Tibial nerve (tissue), 4 donors: ENCODE measurements at places on chromosomes 3 and 15.

DNA sequence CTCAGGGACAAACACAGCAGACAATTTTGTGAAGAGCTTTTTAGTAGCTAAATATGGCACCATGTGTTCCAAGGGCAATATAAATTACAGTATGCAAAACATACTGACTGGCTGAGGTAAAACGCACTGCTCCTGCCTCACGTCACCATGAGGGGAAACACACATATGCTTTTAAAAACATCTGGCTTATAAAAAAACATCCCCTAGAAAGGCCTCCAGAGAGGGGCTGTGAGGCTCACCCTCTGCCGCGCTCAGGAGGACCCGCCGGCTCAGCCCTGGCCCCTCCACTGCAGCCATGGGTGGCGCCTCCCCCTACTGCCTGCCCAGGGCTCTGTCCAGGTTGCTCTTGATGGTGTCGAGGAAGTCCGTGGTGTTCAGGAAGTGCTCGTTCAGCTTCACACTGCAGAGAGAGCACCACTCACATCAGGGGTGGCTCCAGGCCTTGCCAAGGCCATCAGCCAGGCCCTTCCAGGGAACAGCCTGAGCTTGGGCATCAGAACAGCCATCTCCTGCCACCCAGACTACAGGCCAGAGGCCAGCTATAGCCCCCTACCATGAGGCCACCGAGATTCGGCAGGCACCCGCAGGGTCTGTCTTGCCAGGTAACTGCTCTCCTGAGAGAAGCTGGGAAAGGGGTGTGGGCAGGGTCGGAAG, 18.2 kb downstream of the IDH2 start:
- no peak for DNase-seq

DNA sequence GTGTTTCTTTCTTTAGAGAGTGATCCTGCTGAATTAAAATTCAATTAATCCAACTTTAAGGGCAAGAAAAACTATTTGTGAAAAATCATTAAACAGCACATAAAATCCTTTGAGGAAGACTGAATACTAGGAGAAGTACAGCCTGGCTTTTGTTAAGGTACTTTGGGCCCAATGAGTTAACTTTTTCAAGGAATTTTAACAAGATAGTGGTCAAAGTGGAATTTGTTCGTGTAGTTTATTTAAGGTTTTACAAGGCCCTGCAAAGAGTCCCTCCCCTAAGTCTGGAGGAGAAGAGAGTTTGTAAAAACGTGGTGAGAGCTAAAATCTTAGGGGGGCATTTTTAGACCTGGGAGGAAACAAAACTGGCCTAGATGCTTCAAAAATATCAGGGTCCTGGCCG, 26.0 kb upstream of the TRIM71 start:
- no peak for DNase-seq

DNA sequence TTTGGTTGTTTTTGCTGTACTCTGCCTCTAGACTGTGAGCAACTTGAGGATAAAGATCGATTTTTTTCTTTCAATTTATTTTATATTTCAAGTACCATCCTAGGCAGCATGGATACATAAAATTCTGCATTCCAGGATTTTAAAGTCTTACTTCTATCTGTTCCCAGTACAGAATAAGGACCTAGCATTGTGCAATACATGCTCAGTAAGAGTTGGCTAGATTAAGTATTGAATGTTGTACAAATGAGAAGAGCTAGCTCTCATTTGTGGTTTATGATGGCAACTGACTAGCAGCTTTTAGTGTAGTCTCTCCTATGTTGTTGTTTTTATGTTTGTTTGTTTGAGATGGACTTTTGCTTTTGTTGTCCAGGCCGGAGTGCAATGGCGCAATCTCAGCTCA, 222.7 kb downstream of the TP63 start:
- no peak for DNase-seq

DNA sequence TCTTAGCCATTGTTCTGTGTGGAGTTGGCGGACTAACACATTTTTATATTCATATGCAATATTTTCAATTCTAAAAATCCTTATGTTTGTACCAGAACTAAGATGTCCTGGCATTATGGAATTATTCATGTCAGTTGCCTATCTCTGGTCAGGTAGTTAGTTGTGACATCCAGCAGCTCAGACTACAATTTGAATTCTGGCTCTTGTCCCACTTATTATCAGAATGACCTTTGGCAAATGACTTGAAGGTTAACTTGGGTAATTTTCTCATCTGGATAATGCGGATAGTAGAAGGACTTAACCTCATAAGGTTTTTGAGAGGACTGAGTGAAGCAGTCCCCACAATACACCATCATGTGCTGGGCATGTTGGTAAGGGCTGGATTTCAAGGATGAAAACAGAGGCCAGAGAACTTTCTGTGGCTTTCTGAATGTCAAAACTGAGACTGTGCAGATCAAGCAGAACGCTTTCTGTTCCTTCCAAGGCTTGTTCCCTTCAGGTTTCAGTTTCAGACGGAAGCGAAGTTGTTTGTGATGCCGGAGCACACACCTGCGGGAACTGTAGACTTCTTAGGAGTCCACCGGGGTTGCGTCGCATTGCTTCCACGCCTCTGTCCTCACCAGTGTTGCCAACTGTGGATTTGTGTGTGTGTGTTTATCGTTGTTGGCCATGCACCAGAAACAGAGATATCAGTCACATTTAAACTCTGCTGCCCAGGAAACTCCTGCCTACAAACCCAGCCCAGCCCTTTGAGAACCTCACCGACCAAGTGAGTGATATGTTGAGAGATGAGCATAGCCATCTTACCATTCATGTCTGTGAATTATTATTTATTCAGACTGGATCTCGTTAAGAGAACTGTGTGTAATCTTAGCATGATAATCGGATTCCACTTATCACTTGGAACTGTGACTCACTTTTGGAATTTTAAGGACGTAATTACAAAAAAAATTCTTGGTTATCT, 76.0 kb downstream of the PTPRG start:
- no peak for DNase-seq

- DNase-seq, result no peak
Measured at GRCh38 chr3:133591271-133591742, 17.8 kb downstream of the CDV3 start.

- no peak for DNase-seq
Measured at GRCh38 chr3:59517388-59517787, 467.6 kb upstream of the CFAP20DC start.

DNA sequence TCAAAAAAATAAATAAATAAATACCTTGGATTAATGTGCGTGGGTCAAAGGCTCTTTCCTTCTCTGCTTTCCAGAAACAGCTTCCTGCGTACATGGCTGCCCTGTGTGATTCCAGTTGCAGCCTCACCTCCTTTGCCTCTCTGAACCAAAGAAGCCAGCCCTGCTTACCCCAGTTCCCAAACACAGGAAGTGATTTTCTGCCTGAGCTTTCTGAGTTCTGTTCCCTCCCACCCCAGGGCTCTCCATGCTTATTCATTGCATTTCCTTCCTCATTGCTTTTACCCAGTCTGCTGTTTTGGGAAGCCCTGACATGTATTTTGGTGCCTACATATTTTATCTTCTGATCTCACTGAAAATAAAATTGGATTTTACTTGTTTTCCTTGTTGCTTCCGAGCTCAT, 15.4 kb downstream of the ZSCAN2 start:
- no peak for DNase-seq

- DNase-seq, result no peak
Measured at GRCh38 chr15:92669432-92669831, 13.9 kb upstream of the FAM174B start.

GRCh38 chr3:42836150-42837123, 27.2 kb downstream of the ACKR2 start:
- DNase-seq, result no peak

- no peak for DNase-seq
Measured at GRCh38 chr3:171383206-171384018, 76.8 kb downstream of the TNIK start.

- DNase-seq, result no peak
Measured at GRCh38 chr3:146161663-146162002, 649 bp upstream of the PLOD2 start.

DNA sequence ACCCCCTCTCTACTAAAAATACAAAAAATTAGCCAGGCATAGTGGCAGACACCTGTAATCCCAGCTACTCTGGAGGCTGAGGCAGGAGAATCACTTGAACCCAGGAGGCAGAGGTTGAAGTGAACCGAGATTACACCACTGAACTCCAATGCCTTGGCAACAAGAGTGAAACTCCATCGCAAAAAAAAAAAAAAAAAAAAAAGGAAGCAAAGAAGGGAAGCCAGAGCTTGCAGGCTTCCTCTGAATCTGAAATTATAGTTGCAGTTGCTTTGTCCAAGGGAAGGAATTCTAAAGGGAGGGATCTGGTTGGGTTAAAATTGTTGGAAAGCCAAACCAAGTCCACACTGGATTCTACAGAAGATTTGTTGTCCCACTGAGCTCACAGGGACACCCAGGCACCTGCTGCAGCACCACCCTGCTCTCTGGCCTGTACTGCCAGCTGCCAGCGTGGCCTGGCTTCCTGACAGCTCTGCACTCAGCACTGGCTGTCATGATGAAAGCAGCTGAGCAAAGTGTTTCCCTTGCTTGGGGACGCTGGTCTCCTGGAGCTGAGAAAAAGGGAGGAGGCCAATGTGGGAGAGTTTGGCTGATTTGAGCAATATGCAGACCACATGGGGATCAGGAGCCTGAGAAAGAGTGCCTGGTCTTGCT, 88.8 kb upstream of the HES1 start:
- DNase-seq, result no peak

GRCh38 chr3:169400874-169401273, 262.6 kb downstream of the MECOM start:
- no peak for DNase-seq

GRCh38 chr3:109334572-109334971, 2.8 kb downstream of the DPPA4 start:
- DNase-seq, result no peak

GRCh38 chr3:113211330-113212149, at the start of gene BOC:
Gene BOC (plus strand): TSS chr3:113211557. CDS start chr3:113249803, 38,246 bp downstream.
- no peak for DNase-seq

DNA sequence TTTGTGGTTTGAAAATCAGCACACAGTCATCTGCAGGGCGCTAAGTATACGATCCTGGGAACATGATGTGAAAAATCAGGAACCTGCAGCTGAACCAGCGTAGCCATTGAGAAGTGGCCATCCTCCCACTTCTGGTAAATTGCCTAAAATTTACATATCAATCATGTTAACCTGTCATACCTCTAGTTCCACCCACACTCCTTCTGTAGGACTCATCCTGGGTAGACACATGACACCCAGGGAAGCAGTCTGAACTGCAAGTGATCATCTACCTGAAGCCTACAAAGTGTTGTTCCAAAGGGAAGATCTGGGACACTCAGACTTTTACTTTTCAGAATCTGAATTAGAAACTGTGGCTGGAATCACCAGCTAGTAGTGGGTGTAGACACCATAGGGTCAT, 5.5 kb upstream of the PSMD6 start:
- DNase-seq, result no peak

DNA sequence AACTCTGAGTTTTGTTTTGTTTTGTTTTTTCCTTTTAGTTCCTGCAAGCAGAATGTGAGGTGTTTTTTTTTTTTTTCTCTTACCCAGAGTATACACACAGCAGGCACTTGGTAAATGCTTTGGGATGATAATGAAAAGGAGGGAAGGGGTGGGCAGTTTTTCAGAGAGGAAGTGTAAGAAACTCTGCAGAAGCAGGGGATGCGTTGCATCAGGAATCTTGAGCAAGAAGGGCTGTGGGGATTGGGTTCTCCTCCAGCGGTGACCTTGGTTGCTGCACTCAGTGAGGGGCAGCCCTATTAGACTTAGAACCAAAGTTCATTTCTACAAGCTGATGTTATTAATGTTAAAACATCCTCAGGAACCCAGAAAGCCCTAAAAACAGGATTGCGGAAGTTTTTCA, 32.2 kb upstream of the TMEM158 start:
- DNase-seq, result no peak

GRCh38 chr3:62481962-62482361, 108.6 kb upstream of the FEZF2 start:
- DNase-seq, result no peak

DNA sequence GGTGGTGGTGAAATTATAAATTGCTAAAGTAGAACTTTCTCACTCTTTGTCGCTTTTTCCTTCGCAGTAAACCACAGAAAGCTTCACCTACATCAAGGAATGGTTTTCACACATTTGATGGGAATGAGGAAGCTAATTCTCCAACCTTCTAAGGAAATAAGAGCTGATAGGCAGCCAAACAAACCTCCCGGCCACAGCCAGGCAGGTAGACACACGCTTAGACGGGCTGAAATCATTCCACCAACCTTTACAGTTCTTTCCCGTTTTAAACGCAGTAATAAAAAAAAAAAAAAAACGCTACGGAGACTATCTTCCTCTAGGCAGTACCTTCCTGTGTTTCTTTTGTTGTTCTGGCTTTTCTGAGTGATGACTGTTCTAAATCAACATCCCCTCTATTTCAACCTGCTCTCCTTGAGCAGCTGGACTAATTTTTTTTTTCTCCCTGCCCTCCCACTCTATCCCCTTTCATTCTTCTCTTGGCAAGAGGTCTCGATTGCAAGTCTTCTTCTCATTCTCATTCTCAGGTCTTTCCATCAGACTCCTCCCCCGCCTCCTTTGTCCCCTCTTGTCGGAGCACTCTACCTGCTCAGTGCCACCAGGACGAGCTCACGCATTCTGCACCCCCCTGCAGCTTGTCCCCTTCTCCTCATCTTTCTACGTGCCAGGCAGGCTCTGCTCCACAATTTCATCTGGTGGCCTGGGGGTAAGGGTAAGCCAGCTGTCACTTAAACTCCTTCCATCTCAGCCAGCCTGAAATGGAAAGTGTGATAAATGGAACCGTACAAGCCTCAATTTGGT, 391.1 kb upstream of the MDFIC2 start:
- no peak for DNase-seq

- DNase-seq, result no peak
Measured at GRCh38 chr15:37015035-37015434, 85.3 kb downstream of the MEIS2 start.

DNA sequence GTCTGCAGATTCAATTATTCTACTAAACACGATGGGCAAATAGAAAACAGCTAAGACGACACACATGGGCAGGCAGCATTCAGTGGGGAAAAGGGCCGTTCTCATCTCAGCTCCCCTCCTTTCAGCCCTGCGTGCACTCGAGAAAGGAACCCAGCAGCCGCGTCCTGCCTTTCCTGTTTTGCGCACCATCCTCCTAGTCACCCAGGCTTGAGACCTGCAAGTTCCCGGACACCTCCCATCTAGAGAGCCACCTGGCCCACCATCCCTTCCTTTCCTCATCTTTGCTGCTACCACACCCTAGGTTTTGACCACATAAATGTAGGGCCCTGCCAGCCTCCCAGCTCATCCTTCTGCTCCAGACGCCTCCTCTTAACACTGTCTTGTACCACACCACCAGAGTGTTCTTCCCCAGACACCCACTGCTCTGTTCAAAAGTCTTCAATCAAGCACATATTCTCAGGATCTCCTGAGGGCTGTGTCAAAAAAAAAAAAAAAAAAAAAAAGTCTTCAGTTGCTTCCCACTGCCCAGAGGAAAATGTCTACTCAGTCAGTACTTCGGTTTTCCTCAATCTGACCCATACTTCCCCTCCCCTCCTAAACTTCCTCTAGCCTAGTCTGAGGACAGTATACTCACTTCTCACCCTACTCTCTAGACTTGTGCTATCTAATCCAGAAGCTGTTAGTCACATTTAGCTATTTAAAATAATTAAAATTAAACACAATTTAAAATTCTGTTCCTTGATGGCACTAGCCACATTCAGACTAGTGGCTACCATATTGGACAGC, 182.0 kb downstream of the STT3B start:
- DNase-seq, result no peak

GRCh38 chr3:151289445-151289844, 11.1 kb upstream of the P2RY14 start:
- DNase-seq, result no peak
